ENCODE measurements at places on chromosomes 5 and 9.

GRCh38 chr9:120505186-120505585 is 74.8 kb downstream of the CDK5RAP2 start:
- DNase-seq: no peak

GRCh38 chr5:135921388-135921787 is 25.7 kb upstream of the IL9 start:
- DNase-seq: peak; percentile 28

- DNase-seq: no peak
Measured at GRCh38 chr5:132353486-132353995, 16.0 kb upstream of the SLC22A5 start.

DNA sequence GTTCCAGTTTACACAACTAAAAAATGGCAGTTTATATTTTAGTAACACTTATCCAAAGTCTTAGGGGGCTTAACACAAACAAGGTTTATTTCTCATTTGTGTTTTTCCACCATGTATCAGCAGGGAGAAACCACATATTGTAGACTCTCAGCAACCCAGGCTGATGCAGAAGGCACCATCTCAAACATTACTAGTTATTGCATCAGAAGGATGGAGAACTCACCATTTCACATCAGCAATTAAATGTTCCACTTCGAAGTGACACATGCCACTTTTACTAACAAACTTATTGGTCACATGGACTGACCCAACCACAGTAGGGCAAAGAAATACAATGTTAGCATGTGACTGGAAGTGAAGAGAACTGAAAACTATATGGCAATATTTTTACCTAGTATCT is 22.5 kb upstream of the SMC2 start:
- DNase-seq: no peak

DNA sequence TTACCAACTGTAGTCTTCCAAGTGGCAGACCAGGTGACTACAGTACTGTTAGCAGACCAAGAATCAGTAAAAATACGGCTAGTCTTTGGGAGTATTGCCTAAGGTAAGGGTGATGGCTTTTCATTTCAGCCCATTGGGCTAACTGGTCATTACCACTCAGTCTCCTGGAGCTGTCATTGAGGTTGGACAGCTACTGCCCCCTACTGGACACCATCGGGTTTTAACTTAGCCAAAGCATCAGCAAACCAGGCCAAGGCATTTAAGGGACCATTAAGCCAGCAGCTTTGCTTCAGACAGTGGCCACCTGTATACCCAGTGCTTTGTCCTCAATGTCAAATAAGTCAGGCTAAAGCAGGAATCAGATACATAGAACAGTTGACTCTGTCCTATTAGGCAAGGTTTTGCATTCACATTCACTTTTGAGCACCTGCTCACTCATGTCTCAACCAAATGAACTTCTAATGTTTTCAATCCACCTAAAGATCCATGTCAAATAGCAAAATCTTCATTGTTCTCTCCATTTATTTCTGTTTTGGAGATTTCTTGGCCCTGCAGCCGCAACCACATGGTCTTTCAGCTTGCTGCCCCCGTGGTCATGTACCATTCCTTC is 117.2 kb downstream of the INVS start:
- DNase-seq: peak; percentile 71

DNA sequence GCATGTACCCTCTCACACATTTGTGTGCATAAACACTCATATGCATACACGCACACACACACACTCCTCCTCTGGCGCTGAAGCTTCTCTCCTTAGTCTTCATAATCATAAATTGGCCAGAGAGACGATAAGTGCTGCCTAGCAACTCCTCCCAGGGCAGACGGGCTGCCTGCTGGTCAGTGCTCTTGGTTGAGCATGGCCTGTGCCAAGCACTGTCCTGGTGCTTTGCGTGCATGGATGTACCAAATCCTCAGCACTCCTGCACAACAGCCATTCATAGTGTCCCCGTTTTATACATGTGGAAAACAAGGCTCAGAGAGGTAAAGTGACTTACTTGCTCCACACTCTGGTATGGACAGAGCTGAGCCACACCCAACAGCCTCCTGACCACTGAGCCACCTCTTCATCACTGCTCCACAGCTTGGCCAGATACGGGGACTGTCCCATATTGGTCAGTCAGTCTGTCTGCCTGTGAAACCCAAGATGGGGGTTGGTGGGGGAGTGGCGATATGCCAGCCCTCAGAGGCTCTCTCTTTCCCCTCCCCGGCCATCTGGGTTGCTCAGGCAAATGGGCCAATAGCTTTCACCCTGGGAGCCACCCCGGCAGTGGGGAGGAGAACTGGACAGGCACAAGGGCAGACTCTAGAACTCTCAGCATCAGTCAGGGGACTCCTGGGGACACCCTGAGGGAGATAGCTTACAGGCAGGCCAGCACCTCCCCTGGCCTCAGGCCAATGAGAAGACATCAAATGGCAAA is 64.3 kb upstream of the GARNL3 start:
- no peak for DNase-seq

DNA sequence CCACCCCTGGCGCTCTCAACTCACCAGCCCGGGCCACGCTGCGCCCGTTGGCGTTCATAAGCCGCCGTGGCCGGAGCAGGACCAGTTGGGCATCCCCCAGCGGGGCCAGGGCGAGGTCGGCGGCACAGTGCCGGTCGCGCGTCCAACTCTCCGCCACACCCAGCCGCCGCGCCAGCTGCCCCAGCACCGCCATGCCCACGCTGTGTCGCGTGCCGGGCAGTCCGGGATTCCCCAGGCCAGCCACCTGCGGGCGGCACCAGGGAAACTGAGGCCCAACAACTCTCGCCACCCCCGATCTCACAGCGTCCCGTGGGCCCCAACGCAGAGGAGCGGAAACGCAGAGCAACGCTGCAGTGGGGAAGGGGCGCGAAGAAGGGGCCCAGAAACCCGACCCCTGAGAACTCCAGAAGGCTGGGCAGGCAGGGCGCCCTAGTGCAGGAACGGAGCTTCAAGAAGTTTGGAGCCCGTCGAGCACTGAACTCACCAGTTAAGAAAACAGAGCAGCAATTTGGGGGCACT is 453 bp downstream of the PTRH1 start:
- peak; percentile 38 for DNase-seq

- DNase-seq: no peak
Measured at GRCh38 chr5:171544913-171545765, 125.7 kb downstream of the FGF18 start.

DNA sequence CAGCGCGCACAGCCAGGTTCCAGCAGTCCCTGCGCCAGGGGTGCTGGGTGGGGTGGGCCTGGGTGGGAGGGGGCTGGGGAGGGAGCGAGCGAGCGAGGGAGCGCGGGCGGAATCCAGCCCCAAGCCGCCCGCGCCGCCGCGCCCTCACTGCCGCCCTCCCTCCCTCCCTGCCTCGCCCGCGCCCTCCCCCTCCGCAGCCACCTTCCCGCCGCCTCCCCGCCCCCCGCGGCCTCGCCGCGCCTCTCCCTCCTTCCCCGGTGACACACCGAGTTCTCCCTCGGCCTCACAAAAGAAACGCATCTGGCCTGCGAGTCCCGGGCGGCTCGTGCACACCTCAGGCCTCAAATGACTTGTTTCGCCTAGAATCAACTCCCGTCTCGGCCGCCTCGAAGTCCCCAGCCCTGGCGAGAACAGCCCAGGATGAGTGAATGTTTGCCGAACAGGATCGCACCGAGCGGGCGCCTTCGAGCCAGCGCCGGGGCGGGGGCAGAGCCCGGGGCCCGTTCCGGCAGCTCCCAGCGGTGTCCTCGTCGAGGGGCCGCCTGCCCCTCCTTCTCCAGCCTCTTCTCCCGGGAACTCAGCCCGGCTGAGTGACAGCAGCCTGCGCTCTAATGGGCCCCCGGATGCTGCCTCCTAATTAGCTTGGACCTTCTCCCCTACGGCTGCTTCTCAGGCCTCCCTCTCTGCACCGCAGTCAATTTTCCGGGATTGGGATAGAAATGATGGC is 371 bp upstream of the PITX1 start:
- peak; percentile 92 for DNase-seq

DNA sequence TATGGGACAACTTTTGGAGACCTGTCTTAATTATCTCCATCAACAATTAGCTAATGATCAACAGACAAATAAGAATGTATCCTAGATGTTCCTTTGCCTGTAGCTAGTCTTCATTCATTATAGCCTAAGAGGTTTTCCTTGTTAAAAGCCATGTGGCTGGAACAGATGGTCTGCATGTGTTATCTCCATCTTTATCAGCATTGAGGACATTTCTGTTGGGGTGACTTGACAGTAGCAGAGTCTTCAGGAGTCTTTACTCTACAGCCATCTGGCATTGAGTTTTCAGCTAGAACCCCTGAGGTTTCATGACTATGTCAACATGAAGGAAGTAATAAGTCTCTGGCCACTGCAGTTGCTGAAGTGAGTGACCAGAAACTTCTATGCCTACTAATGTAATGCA is 106.6 kb upstream of the TLE4 start:
- no peak for DNase-seq

DNA sequence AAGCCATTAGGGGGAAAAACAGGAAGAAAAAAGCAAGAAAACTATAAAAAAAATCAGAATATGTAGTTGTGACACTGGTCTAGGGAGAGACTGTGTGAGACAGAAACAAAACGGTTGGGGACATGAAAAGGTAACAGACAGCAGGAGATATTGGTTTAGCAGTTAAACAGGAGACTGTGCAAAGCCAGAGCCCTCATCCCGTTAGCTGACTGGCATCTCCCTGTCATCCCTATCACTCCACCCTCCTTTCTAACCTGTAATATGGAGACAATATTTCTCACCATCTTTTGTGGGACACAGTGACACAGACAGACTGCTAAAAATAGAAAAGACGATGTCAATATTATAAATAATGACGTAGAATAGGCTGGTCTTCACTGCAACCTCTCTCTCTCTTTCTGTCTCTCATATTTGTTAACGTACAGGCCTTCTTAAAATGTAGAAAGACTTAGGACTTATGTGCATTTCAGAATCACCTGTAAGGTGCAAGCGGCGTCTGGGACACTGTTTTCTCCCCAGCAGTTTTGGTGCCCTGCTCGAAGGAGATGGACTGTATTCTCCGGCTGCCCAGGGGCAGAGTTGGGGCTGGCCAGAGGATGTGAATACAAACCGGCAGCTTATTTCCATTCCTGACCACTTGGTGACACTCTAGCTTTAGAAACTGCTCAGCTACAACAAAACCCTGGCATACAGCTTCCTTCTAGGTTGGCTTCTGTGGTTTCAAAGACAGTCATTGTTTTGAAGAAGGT is 190.6 kb downstream of the MAT2B start:
- DNase-seq: no peak

GRCh38 chr5:6376974-6377520 is 1.3 kb downstream of the MED10 start:
- no peak for DNase-seq

- peak; percentile 76 for DNase-seq
Measured at GRCh38 chr5:58466939-58467338, 7.1 kb upstream of the PLK2 start.

DNA sequence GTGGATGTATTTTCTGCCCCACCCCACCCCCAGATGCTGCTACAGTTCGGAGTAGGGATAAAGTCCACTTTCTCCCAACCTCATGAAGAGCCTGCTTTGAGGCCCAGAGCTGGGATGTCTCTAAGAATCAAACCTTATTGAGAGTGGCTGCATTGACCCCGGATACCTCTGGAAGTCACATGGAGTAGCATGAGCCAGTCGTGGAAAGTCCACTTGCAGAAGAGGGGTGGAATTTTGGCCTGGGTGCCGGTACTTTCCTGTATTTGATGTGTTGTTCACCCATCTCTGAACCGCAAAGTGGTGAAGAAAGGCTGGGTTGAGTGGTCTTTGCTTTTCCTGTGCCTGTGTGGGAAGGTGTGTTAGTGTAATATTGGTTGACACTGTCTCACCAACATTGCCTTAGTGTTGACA is 3.7 kb downstream of the OTULIN start:
- no peak for DNase-seq

DNA sequence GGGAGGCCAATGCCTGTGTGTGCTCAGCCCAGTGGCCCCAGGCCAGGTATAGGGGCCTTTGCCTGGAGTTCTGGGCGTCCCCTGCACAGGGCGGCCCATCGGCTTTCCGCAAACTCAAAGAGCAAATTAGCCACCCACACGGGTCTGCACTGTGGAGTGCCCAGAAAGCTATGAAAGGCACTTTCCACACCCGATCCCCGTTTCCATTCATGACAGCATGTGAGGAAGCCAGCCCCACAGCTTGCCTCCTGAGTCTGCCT is 5.2 kb downstream of the DBH start:
- no peak for DNase-seq

DNA sequence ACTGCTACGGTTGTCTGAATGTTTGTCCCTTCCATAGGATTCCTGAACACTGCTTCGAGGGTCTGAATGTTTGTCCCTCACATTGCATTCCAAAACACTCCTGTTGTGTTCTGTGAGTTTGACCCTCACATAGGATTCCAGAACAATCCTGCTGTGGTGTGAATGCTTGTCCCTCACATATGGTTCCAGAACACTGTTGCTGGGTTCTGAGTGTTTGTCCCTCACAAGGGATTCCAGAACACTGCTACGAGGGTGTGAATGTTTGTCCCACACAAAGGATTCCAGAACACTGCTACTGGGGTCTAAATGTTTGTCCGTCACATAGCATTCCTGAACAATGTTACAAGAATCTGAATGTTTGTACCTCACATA is 201.2 kb downstream of the FOXD4L6 start:
- DNase-seq: no peak

GRCh38 chr5:21236971-21237427 is 1249.0 kb upstream of the CDH18 start:
- no peak for DNase-seq
